ENCODE measurements at places on chromosomes 3 and 15. TPM values are rescaled to one million over a fixed set of nuclear protein-coding genes. Genes with fewer than 3 reads are reported as not detected.

GRCh38 chr15:59746777-59747176 is 57.7 kb upstream of the BNIP2 start:
- DNase-seq: no peak

DNA sequence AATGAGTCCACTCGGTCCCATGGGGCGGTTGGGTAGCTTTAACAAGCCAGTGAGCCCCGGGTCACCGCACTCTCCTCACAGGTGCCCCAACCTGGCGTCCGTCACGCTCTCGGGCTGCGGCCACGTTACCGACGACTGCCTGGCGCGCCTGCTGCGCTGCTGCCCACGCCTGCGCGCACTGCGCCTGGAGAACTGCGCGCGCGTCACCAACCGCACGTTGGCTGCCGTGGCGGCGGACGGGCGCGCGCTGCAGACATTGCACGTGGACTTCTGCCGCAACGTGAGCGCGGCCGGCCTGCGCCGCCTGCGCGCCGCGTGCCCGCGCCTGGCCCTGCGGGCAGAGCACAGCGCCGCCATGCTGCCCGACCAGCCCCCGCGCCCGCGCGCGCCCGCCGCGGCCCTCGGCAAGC is 3.4 kb downstream of the FBXL22 start:
- DNase-seq: peak; percentile 91

- no peak for DNase-seq
Observed at GRCh38 chr3:148535001-148535400, 162.7 kb upstream of the AGTR1 start.

TEX55 gene
- total RNA-seq: not detected

GOLGA8F gene
- total RNA-seq: not detected

GRCh38 chr3:31456373-31456772 is 76.4 kb upstream of the STT3B start:
- DNase-seq: no peak

SATB1 gene
- 284 TPM for total RNA-seq

NAALADL2 gene
- 0.55 TPM for total RNA-seq

PARP3 gene
- total RNA-seq: 13.3 TPM

GUCA1C gene
- not detected for total RNA-seq

DNA sequence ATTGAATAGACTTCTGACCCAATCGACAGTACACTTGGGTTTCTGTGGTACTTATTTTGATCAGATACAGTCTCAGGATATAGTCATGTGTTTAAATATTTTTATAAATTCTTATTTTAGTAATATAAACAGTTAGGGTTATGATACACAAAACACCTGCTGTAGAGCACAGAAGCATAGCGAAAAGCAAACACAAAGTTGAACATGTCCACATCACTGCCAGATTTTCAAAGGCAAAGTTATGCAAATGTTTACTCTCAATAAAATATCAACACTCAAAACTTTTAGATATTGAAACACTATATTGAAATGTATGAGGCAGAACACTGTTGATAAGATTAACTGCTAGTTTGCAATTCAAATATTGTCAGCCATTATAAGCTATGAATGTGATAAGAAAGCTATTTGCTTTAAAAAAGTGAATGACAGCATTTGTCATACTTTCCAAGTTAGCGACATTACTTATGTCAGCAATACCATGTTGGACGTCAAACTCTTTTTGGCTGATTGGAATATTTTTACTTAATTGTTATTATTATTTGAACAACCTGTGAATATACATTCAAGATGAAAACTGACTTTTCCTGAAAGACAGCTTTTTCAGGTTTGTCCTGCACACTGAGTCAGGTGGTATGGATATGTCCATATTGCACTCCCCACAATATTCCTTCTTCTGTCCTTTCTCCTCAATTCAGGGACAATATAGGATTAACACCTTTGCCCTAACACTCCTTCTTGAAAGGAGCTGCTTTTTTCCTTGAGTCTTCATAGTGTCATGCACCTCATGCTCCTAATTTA is 367.1 kb downstream of the EPHA3 start:
- DNase-seq: no peak

Measured in T-cell (primary cell).